Stimulated activated CD8-positive, alpha-beta memory T cell treated with anti-CD3 and anti-CD28 coated beads, Interleukin-4, amount 100 ng/mL, for 1 hour (primary cell): ENCODE measurements at places on chromosomes 3 and 15.

- DNase-seq: no peak
Measured at GRCh38 chr3:29240248-29240647, 40.6 kb upstream of the RBMS3 start.

GRCh38 chr3:47782446-47783308 lies 984 bp upstream of the SMARCC1 start:
- no peak for DNase-seq

DNA sequence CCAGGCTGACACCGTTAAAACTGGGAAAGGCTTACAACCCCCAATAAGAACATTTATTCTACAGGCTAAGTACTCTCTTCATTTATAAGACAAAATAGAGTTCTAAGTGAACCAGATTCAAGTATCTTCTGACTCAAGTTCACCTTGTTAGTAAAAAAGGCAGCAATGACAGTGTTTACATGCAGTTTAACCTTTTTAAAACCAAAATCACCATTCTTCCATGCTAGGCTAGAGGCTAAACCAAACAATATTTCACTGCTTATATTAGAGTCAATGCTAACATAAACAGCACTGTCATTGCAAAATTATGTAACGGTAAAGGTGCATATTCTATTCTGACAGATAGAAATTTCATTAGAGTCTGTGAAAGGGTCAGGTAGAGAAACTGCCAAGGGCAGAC lies 118.0 kb downstream of the FBN1 start:
- DNase-seq: no peak

- no peak for DNase-seq
Measured at GRCh38 chr3:194005930-194006501, 129.9 kb upstream of the HES1 start.

GRCh38 chr3:124313621-124314020 lies 321.7 kb upstream of the ROPN1 start:
- DNase-seq: no peak
